Retinal pigment epithelial cell (primary cell): ENCODE measurements at places on chromosomes 7 and 10.

GRCh38 chr10:60604342-60604741 lies 173.9 kb upstream of the CDK1 start:
- no peak for DNase-seq

DNA sequence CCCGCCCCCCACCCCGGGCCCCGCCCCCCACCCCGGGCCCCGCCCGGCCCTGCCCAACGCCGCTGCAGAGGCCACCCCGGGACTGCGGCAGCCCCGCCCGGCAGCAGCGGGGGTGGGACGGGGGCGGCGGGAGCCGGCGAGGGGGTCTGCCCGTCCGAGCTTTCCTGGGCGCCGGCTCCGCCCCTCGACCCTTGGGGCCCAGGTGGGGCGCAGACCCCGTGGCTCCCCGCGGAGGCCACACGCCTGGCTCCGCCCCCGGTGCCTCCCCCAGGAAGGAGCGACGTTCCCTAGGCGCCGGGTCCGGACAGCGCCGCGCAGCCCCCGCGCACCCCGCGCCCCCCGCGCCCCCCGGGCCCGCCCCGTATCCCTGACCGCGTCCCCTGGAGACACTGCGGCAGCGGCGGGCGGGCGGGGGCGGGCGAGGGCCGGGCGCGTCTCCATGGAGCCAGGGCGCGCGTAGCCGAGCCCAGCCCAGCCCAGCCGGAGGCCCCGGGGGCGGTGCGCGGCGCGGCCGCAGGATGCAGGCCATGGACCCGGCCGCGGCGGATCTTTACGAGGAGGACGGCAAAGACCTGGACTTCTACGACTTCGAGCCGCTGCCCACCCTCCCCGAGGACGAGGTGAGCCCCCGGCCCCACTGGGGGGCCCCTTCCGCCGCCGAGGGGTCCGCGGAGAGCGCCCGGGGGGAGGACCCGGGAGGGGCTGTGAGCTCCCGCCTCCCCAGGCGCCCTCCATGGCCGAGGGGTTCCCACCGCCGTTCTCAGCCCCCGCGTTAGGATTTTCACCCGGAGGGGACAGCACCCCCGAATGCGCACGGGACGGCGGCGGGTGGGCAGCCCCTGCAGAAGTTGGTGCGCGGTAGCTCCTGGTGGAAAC lies at the start of gene KNDC1:
Gene KNDC1 (plus strand): TSS at position 270 of the 876 bp plus-strand sequence. CDS start 249 bp downstream, at position 519.
- DNase-seq: no peak

DNA sequence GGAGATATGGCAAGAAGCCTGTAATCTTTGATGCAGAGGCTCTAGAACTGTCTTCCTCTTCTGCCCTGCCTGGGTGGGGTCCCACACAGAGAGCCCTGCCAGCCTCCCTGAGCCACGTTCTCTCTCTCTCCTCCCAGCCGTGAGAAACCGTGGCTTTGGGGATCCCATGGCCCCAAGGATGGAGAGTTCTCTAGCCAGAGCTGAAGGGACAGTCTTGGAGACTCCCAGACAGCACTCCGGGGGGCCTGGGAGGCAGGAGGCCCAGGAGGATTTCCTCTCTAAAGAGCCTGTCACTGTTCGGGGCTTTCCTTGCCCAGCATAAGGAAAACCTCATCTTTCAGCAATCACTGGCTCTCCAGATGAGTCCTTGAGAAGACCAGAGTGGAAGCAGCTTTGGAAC lies 227.1 kb downstream of the ARHGAP12 start:
- DNase-seq: no peak

- DNase-seq: no peak
Measured at GRCh38 chr10:86872757-86873156, 84.7 kb downstream of the MMRN2 start.

- DNase-seq: no peak
Measured at GRCh38 chr10:4022473-4022872, 237.5 kb upstream of the KLF6 start.
